Naive thymus-derived CD8-positive, alpha-beta T cell (primary cell): ENCODE measurements at places on chromosomes 13 and 19. TPM values are rescaled to one million over a fixed set of nuclear protein-coding genes. Genes with fewer than 3 reads are reported as not detected.

The C19orf18 gene
- 0.24 TPM for polyA plus RNA-seq

The CLEC17A gene
- not detected for polyA plus RNA-seq

The ANGPTL8 gene
- not detected for polyA plus RNA-seq

The ABHD17A gene
- 153 TPM for polyA plus RNA-seq

The ZNF285 gene
- 5.5 TPM for polyA plus RNA-seq

The ZNF570 gene
- polyA plus RNA-seq, result 3.8 TPM

The PLPPR2 gene
- 0.30 TPM for polyA plus RNA-seq

The ZNF835 gene
- 0.23 TPM for polyA plus RNA-seq

The OR7D2 gene
- not detected for polyA plus RNA-seq

DNA sequence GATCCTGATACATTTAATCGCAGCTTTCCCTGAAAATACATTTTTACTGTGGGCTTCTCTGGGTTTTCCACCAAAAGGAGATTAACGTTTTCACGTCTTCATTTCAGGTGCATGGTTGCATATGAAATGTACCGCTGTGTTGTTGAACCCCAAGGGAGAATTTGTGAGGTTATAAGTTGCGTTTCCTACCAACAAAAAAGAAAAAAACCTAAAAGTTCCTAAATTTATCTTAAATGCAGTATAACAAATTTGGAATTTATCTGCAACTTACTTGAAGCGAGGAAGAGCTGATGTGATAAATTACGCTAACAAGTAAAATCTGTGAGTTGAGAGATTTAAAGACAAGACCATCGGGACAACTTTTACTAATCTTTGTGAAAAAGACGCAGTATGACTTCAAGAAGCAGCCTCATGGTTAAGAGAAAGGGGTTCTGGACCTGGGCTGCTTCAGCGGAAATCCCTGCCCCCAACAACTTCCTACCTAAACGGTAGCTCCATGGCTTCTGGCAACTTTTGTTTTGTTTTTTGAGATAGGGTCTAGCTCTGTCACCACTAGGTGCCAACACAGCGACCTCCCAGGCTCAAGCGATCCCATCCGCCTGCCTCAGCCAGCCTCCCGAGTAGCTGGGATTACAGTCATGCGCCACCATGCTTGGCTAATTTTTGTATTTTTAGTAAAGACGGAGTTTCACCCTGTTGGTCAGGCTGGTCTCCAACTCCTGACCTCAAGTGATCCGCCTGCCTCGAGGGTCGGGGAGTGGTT lies 958 bp upstream of the OBI1 start:
- DNase-seq, result peak; percentile 9

DNA sequence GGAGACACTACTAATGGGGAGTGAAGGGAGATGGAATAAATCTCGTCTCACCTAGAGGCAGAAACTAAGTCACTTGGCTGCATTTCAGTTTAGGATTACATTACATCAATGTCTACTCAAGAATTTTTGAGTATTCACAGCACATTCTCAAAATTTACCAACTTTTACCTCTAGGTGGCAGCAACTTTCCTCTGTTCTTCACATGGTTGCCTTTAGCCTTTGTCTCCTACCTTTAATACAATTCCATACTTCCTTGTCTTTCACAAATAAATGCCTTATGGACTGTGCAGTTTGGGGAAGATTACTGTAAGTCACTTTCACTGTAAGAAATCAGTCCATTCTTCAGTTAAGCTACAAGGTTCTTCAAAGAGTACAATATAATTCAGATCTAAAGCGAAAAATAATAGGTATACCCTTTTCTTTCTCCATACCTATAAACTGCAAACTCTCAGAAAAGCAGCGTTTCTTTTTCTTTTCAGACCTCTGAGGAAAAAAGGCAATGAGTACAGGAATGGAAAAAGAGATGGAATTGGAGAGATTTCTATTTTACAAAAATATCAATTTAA lies 379.4 kb downstream of the KLF12 start:
- peak; percentile 32 for DNase-seq

DNA sequence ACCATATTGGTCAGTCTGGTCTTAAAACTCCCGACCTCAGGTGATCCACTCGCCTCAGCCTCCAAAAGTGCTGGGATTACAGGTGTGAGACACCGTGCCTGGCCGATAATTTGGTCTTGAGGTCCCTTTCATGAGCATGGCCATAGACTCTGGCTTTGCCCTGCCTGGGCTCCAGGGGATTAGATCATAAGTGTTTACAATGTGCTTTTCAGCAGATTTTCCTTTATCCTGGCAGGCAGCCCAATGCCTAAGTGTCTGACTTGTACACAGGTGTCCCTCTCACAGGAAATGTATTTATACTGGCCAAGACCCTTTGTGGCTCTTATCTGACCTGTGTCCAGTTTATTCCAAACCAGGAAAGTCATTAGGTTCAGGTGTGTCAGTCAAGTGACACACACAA lies 15.9 kb downstream of the BCAM start:
- DNase-seq, result no peak

- DNase-seq, result no peak
Measured at GRCh38 chr19:15934332-15935078, at the start of gene CYP4F11. Gene CYP4F11, minus strand, starts transcription at chr19:15934529. Its CDS starts 121 bp downstream, at chr19:15934408.

DNA sequence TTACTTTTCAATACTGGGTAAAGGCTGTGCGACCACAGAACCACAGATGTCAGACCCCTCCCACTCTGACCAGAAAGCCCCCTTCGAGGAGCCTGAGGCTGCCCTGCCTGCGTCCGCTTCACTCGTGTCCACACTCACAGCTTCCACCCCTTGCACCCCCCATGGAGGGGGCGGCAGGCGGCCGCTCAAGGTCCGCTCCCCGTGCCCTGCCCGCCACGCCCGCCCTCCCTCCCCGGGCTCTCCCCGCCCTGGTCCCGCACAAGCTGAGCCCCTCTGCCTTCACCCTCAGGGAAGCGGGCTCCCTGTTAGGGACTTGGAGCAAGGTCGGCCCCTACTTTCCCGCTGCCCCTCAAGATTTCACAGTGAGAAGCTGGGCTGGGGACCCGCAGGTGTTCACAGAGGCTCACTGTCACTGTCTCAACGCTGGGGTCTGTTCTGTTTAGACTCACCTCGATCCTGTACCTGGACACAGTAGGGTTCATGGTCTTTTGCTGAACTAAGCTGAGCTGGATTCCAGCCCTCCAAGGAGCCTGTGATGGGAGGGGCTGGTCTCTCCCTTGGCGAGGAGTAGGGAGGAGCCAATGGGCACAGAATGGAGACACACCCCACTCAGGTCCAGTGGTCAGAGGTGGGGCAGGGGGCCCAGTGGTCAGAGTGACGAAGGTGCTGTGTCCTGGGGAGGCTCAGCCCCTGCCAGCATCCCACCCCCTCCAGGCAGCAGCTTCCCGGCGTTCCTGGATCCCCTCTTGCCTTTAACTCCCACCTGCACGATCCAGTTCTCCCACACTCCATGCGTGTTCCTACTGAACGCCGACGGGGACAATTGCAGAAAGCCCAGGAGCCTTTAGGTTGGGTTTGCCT lies 69.5 kb downstream of the SPACA7 start:
- no peak for DNase-seq

DNA sequence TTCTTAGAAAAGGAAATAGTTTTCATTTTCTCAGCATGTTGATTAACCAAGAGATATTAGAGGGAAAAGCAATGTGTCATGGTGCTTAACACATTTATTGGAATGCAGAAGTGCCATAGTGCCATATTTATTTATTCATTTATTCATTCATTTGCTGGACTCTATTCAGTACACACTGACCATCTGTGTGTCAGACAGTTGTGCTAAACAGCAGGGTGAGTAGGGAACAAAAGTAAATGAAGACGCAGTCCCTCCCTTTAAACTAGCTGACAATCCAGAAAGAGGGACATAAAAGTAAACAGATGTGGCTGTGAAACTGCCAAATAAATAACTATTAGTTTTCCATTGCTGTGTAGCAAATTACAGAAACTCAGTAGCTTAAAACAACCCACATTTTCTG lies 323.7 kb downstream of the MTUS2 start:
- no peak for DNase-seq

GRCh38 chr13:77535448-77535847 lies at the start of gene SCEL:
Gene SCEL, plus strand, starts transcription at chr13:77535706. Its CDS starts 20,170 bp downstream, at chr13:77555876.
- no peak for DNase-seq

DNA sequence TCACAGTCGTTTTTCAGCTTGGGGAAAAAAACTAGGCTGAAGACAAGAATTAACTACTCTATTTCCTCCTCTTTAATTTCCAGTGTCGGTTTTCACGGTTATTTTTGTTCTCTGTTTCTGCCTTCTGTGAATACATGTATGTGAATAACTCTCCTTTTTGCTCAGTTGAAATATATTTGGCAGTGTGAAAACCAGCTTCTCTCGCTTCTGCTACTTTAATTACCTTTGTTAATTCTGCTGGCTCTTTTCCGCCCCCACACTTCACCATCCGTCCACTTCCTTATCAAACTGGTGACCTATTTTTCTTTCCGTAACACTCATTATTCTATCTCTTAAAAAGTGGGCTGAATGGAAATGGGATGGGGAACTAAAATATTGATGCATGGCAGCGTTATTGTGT lies 126.4 kb downstream of the POU4F1 start:
- DNase-seq, result no peak

DNA sequence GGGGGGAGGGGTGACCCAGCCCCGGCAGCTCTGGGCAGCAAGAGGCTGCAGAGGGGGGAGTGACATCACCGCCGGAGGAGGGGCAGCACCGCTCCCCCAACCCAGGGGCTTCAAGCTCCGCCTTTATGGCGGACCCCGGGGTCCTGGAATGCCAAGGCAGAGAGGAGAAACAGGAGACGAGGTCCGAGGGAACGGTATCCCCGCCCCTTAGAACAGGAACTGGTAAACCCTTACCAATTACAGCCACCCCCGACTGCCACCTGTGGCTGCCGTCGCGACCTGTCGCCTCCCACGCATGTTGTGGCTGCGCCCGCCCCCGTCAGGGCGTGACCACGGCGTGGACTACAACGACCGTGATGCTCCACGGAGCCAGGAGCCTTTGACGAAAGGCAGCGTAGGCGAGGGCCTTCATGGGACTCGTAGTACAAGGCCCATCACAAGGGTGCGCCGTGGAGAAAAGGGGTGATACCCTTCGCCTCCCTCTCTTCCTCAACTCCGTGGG lies 4.1 kb upstream of the KCNC3 start:
- peak; percentile 88 for DNase-seq

- no peak for DNase-seq
Measured at GRCh38 chr13:98239162-98240076, 62.4 kb upstream of the RNF113B start.

DNA sequence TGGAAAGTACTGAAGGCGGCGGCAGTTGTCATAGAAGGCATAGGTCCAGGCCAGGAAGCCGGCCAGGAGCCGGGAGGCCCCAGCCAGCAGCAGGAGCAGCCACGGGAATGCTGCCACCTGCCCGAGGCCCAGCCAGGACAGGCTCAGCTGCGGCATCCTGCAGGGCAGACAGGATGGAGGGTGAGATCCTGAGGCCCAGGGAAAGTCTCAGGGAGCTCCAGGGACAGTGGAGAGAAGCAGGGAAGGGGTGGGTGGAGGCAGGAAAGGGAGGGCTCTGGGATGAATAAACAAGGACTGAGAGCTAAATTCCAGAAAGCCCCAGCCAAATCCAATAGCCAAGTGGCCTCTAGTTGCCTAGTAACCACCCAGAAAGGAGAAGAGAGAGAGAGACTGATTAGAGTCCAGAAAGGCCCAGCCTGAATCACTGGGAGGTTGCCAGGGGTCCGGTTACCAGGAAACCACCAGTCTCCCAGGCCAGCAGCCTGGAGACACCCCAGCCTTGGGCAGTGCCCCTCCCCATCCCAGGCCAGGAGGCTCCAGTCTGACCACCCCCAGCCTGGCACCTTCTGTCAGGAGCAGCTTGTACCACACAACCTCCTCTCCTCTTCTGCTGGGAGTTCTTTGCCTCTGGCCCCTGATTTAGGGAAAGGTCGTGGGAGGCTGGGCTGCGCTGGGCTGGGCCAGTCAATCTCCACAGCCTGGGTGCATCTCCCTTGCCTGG lies 7.5 kb upstream of the OR10H5 start:
- no peak for DNase-seq

- DNase-seq, result peak; percentile 71
Measured at GRCh38 chr13:36345438-36346221, 564 bp downstream of the SPART start.
